ENCODE measurements at places on chromosomes 16 and 17. TPM values are rescaled to one million over a fixed set of nuclear protein-coding genes. Genes with fewer than 3 reads are reported as not detected.
A peak's percentile ranks its signal among the peaks of the same experiment; 100 is the strongest.

GRCh38 chr16:73046849-73047214, 1.1 kb downstream of the ZFHX3 start:
- DNase-seq: no peak
- H3K4me3 ChIP-seq: no peak overlapping the region
- H3K4me1 ChIP-seq: no peaks in the 10 kb centered on the region
- no peak overlapping the region for H3K27ac ChIP-seq
- H3K27me3 ChIP-seq: peaks cover 34% of the 10 kb centered on the region

The ITGAX gene
- total RNA-seq: 79.3 TPM

GRCh38 chr16:30525844-30526136, 576 bp downstream of the ZNF768 start:
- H3K27me3 ChIP-seq: no peaks in the 10 kb centered on the region
- H3K36me3 ChIP-seq: peaks cover 2% of the 10 kb centered on the region
- no peak for DNase-seq
- H3K4me3 ChIP-seq: peak overlapping the region; percentile 80

- peaks cover 14% of the 10 kb centered on the region for H3K36me3 ChIP-seq
- DNase-seq: no peak
- H3K4me3 ChIP-seq: peak overlapping the region; percentile 65
- no peaks in the 10 kb centered on the region for H3K27me3 ChIP-seq
Observed at GRCh38 chr17:80730739-80731138, 186.1 kb downstream of the RPTOR start.

The TM4SF5 gene
- not detected for total RNA-seq

- no peak for DNase-seq
- no peaks in the 10 kb centered on the region for H3K4me1 ChIP-seq
Observed at GRCh38 chr16:64585367-64585766, 536.5 kb downstream of the CDH11 start.

- no peaks in the 10 kb centered on the region for H3K4me1 ChIP-seq
- H3K27ac ChIP-seq: no peak overlapping the region
- no peak overlapping the region for H3K4me3 ChIP-seq
- no peak for DNase-seq
Observed at GRCh38 chr16:51041546-51041945, 109.5 kb downstream of the SALL1 start.

GRCh38 chr16:1772908-1773702, at the start of gene MRPS34:
MRPS34 (minus strand) TSS chr16:1773134; CDS start chr16:1773119, 15 bp downstream.
- H3K36me3 ChIP-seq: peaks cover 6% of the 10 kb centered on the region
- DNase-seq: peak; percentile 87
- H3K27me3 ChIP-seq: no peaks in the 10 kb centered on the region
- peak within 1 kb of the TSS; percentile 95 for H3K4me3 ChIP-seq
- peaks cover 14% of the 10 kb centered on the region for H3K4me1 ChIP-seq

GRCh38 chr17:51947160-51947735, 211.3 kb downstream of the CA10 start:
- H3K4me1 ChIP-seq: no peaks in the 10 kb centered on the region
- no peak overlapping the region for H3K27ac ChIP-seq
- no peaks in the 10 kb centered on the region for H3K36me3 ChIP-seq
- DNase-seq: no peak

DNA sequence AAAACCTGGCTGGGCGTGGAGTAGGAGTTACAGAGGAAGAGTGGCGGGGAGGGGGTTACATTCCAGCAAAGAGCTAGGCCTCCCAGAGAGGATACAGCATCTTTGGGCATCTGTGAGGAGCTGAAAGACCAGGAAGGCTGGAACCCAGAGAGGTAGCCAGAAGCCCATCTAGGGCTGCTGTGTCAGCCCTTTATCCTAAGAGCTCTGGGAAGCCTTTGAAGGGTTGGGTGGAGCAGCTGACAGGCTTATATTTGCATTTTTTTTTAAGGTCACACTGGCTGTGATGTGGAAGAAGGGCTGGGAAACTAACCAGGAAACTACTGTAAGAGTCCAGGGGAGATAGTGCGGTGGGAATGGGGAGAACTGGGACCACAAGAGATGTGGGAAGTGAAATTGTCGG, 6.8 kb upstream of the CNOT1 start:
- H3K27me3 ChIP-seq: no peaks in the 10 kb centered on the region
- no peaks in the 10 kb centered on the region for H3K36me3 ChIP-seq
- no peak for DNase-seq
- no peak overlapping the region for H3K4me3 ChIP-seq
- peaks cover 12% of the 10 kb centered on the region for H3K4me1 ChIP-seq

GRCh38 chr17:43915559-43915958, 8.2 kb upstream of the MPP2 start:
- H3K4me3 ChIP-seq: no peak overlapping the region
- H3K36me3 ChIP-seq: no peaks in the 10 kb centered on the region

DNA sequence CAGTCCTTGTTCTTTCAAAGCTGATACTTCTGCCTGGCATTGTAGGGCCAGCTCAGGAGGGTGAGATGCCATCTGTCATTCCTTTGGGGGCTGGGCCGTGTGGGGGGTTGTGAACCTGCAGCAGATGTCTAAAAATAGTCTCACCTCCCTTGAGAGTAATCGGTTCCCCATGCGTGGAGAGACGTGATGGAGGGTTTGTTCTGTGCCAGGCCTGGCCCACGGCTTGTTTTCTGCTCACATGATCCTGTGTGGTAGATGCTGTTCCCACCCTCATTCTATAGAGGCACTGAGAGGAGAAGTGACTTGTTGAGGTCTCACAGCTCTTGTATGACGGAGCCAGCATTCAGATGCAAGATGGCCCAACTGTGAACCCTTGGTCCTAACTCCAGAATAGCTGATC, 4.6 kb downstream of the IRF8 start:
- peak overlapping the region; percentile 85 for H3K4me3 ChIP-seq
- H3K27ac ChIP-seq: peak overlapping the region; percentile 34
- peaks cover 82% of the 10 kb centered on the region for H3K4me1 ChIP-seq
- H3K27me3 ChIP-seq: no peaks in the 10 kb centered on the region

The CCDC78 gene
- total RNA-seq: 3.9 TPM

The CHD9NB gene
- 0.46 TPM for total RNA-seq

GRCh38 chr17:49406421-49407061, 8.1 kb downstream of the PHB1 start:
- peaks cover 30% of the 10 kb centered on the region for H3K36me3 ChIP-seq
- H3K4me1 ChIP-seq: peaks cover 28% of the 10 kb centered on the region
- no peak overlapping the region for H3K27ac ChIP-seq
- no peak for DNase-seq
- H3K4me3 ChIP-seq: no peak overlapping the region

The EEF2KMT gene
- 8.4 TPM for total RNA-seq

GRCh38 chr17:67435122-67435521, 58.0 kb downstream of the PITPNC1 start:
- H3K4me3 ChIP-seq: peak overlapping the region; percentile 80
- H3K4me1 ChIP-seq: peaks cover 99% of the 10 kb centered on the region
- peak overlapping the region; percentile 88 for H3K27ac ChIP-seq
- peaks cover 10% of the 10 kb centered on the region for H3K36me3 ChIP-seq
- H3K27me3 ChIP-seq: no peaks in the 10 kb centered on the region

- H3K4me3 ChIP-seq: no peak overlapping the region
- H3K27me3 ChIP-seq: peaks cover 61% of the 10 kb centered on the region
- peaks cover 16% of the 10 kb centered on the region for H3K4me1 ChIP-seq
- peaks cover 6% of the 10 kb centered on the region for H3K36me3 ChIP-seq
- no peak overlapping the region for H3K27ac ChIP-seq
Observed at GRCh38 chr17:62716834-62717588, 89.5 kb downstream of the MRC2 start.

- H3K27ac ChIP-seq: no peak overlapping the region
- no peak overlapping the region for H3K4me3 ChIP-seq
- H3K36me3 ChIP-seq: no peaks in the 10 kb centered on the region
- no peaks in the 10 kb centered on the region for H3K4me1 ChIP-seq
- no peak for DNase-seq
- no peaks in the 10 kb centered on the region for H3K27me3 ChIP-seq
Observed at GRCh38 chr16:88489163-88489741, 36.2 kb downstream of the ZFPM1 start.

The USP6 gene
- 0.02 TPM for total RNA-seq

The KRTAP2-3 gene
- total RNA-seq: not detected

- H3K4me1 ChIP-seq: no peaks in the 10 kb centered on the region
- H3K27me3 ChIP-seq: peaks cover 8% of the 10 kb centered on the region
- H3K27ac ChIP-seq: no peak overlapping the region
- DNase-seq: no peak
- H3K36me3 ChIP-seq: peaks cover 2% of the 10 kb centered on the region
Observed at GRCh38 chr16:54685682-54686081, 245.0 kb upstream of the IRX5 start.

- DNase-seq: peak; percentile 24
- peaks cover 84% of the 10 kb centered on the region for H3K4me1 ChIP-seq
Observed at GRCh38 chr16:11796227-11797165, 562 bp downstream of the ZC3H7A start.

The WSCD1 gene
- 0.19 TPM for total RNA-seq

The AHSP gene
- not detected for total RNA-seq

DNA sequence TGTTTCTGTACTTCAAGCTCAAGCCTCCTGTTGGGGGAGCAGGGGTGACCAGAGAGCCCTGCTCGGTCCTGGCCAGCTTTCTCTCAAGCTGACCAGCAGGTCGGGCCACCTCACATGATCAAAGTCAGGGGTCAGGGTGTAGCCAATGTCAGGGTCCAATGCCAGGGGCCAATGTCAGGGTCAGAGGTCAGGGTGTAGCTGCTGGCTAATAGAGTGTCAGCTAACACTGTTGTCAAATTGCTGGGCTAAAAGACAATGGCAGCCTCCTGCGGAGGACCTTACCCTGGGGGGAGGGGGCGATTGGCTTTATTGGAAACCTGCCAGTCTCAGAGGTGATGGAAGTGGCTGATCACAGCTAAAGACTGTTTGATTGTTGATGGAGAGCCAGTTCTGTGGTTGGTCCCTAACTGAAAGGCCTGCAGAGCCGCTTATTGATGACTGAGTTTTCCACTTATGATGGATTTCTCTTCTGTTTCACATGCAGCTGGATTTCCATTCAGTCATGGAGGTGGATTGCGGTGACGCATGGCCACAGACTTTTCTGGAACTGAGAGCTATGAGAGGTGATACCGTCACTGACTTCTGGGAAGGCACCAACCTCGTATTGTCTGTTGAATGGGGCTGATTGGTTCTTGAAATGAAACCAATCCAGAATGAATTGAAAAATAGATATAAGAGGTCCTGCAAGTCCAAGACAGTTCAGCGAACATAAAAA, 97.4 kb upstream of the ZFHX3 start:
- H3K36me3 ChIP-seq: no peaks in the 10 kb centered on the region
- H3K4me1 ChIP-seq: no peaks in the 10 kb centered on the region
- no peaks in the 10 kb centered on the region for H3K27me3 ChIP-seq
- no peak overlapping the region for H3K27ac ChIP-seq
- DNase-seq: no peak
- H3K4me3 ChIP-seq: no peak overlapping the region

- H3K4me3 ChIP-seq: no peak overlapping the region
- peaks cover 3% of the 10 kb centered on the region for H3K4me1 ChIP-seq
- H3K27me3 ChIP-seq: no peaks in the 10 kb centered on the region
- no peaks in the 10 kb centered on the region for H3K36me3 ChIP-seq
Observed at GRCh38 chr16:14510939-14511799, 118.9 kb downstream of the PARN start.

The HS3ST3A1 gene
- 0.72 TPM for total RNA-seq

GRCh38 chr16:19292186-19292585, 6.7 kb downstream of the CLEC19A start:
- no peak overlapping the region for H3K27ac ChIP-seq
- no peak for DNase-seq
- no peak overlapping the region for H3K4me3 ChIP-seq
- no peaks in the 10 kb centered on the region for H3K36me3 ChIP-seq
- peaks cover 32% of the 10 kb centered on the region for H3K4me1 ChIP-seq
- peaks cover 30% of the 10 kb centered on the region for H3K27me3 ChIP-seq

- no peaks in the 10 kb centered on the region for H3K4me1 ChIP-seq
- DNase-seq: no peak
- no peak overlapping the region for H3K4me3 ChIP-seq
- no peaks in the 10 kb centered on the region for H3K27me3 ChIP-seq
- peaks cover 8% of the 10 kb centered on the region for H3K36me3 ChIP-seq
- peak overlapping the region; percentile 14 for H3K27ac ChIP-seq
Observed at GRCh38 chr16:68873635-68874471, 30.5 kb downstream of the TANGO6 start.

The EPN3 gene
- total RNA-seq: not detected

The C1QL1 gene
- 0.94 TPM for total RNA-seq

GRCh38 chr17:78014646-78015045, 56.1 kb downstream of the TNRC6C start:
- H3K36me3 ChIP-seq: no peaks in the 10 kb centered on the region
- no peak overlapping the region for H3K27ac ChIP-seq
- no peaks in the 10 kb centered on the region for H3K27me3 ChIP-seq
- H3K4me1 ChIP-seq: peaks cover 33% of the 10 kb centered on the region
- DNase-seq: no peak

DNA sequence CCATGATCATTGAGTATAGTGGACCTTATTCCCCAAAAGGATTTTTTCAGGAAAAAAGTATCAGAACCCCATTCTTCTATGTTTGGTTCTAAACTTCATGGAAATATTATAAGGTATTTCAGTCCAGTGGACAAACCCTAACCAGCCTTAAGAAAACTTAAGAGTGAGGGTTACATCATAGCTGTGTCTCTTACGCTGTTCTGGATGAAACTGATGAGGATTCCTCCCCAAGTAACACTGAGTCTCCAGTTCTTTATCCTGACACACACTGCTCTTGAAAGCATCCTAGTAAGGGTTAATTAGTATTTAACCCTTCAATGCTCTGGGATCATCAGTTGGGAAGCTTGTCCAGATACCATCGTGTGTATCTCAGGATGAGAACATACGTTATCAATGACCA, 5.0 kb downstream of the LYRM1 start:
- H3K27me3 ChIP-seq: no peaks in the 10 kb centered on the region
- peaks cover 19% of the 10 kb centered on the region for H3K36me3 ChIP-seq
- no peak for DNase-seq
- H3K27ac ChIP-seq: no peak overlapping the region
- H3K4me3 ChIP-seq: no peak overlapping the region

The ACSM2A gene
- total RNA-seq: 0.49 TPM

The RSAD1 gene
- total RNA-seq: 34.0 TPM

The UNK gene
- 20.7 TPM for total RNA-seq

The KLHL10 gene
- not detected for total RNA-seq

The TMEM114 gene
- total RNA-seq: not detected

DNA sequence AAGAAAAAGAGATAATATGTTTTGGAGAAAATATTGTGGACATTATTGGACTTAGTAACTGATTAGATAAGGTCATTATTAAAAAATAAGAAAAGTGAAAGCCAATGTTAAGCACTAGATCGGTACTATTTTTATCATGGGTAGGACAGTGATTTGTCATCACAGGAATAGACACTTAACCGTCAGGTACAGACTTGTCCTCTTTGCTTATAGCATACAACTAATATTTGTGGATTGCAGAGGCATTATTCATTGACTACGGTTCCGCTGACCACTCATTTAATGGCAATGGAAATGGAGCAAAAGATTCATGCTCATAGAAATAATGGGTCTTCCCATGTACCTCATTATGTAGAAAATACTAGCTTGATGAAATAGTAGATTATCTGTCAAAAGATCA, 596.3 kb upstream of the CA10 start:
- DNase-seq: no peak
- no peaks in the 10 kb centered on the region for H3K27me3 ChIP-seq
- no peak overlapping the region for H3K4me3 ChIP-seq
- no peak overlapping the region for H3K27ac ChIP-seq

GRCh38 chr17:38926293-38927070, 1.1 kb downstream of the LASP1NB start:
- H3K36me3 ChIP-seq: no peaks in the 10 kb centered on the region
- peak overlapping the region; percentile 80 for H3K27ac ChIP-seq
- no peaks in the 10 kb centered on the region for H3K27me3 ChIP-seq
